ENCODE measurements at places on chromosomes 2 and 18.

DNA sequence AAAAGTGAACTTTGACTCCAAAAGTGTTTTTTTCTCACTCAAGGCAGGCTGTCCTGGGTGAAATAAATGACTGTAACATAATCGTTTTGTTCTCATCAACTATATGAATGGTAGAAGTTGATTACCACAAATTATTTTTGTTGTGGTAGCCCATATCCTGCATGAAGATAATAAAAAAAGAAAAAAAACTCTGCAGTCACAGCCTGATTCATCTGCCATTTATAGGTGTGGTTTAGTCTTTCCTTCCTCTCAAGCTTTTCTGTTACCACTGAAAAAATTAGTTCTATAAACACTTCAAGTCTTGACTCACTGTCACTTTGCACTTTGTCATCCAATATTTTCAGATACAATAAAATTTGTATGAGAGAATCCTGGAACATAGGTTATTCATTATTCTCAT is 522.0 kb downstream of the PLCL1 start:
- DNase-seq = no peak

GRCh38 chr2:226446406-226447001 is 353.1 kb downstream of the IRS1 start:
- no peak for DNase-seq

- no peak for DNase-seq
These were observed 236.8 kb downstream of the EPHA4 start for GRCh38 chr2:221335219-221335752.

DNA sequence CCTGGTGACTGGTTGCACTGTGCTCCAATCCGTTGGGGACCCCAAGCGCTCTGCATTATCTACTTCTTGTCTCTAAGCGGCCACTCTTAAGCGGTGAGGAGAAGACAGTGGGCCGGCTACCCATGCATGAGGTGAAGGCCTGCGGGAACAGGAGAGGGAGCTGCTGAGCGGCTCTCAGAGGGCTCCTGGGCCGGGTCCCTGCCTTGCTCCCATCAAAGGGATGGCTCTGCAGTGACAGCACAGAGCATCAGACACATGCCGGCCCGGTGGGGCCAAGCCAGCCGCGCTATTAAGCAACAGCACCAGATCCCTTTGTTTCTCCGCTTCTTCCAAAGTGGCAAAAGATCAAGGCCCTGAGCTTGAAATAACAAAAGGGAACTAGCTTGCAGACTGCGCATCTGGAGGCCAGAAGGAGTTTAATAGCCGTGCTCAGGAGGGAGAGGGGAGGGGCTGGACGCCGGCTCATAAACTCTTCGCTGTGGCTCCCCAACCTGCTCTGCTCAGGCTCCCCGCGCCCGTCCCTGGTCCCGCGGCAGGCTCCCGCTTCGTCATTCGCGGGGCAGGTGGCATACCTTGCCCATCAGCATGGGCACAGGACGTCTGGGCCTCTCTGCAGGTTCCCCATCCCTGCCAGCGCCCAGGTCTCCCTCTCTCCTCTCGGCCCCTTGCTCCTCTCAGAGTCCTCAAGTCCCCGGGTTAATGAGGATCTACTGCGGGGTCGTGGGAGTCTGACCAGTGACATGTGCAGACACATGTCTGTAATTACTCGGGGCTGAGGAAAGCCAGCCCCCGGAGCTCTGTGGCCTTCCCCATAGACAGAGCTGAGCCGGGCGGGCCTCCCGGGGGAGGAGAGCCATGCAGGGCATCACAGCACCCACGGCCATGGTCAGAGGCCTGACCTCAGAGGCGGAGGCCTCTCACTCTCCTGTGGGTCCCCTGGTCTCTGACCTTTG is 96.7 kb downstream of the ASB1 start:
- DNase-seq = no peak

DNA sequence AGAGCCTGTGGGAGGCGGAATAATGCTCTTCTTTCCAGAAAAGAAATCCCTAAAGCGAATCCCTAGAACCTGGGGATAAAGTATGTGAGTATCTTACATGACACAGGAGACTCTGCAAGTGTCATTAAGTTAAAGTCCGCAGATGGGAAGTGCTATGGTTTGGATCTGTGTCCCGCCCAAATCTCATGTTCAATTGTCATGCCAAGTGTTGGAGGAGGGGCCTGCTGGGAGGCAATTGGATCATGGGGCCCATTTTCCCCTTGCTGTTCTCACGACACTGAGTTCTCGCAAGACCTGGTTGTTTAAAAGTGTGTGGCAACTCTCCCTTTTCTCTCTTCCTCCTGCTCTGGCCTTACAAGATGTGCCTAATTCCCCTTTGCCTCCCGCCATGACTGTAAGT is 207.8 kb downstream of the MYT1L start:
- no peak for DNase-seq

Measured in SHP77 treated with DMSO at 0.1 percent for 48 hours (cell line).